ENCODE measurements at places on chromosomes 11 and 22.

GRCh38 chr22:21606775-21607174, 23.0 kb downstream of the YDJC start:
- DNase-seq, result no peak

GRCh38 chr11:116114198-116114651, 610.0 kb upstream of the CADM1 start:
- no peak for DNase-seq

- no peak for DNase-seq
Observed at GRCh38 chr11:72599325-72600117, 74.7 kb downstream of the PDE2A start.

GRCh38 chr11:116874251-116874650, 36.8 kb upstream of the APOA1 start:
- no peak for DNase-seq

- no peak for DNase-seq
Observed at GRCh38 chr11:132158696-132159095, 788.3 kb downstream of the NTM start.

GRCh38 chr22:36267058-36267457, 14.1 kb downstream of the APOL1 start:
- no peak for DNase-seq

- DNase-seq, result no peak
Observed at GRCh38 chr11:107864591-107864990, 6.0 kb upstream of the SLC35F2 start.

Measured in 8988T (cell line).